ENCODE measurements at places on chromosomes 2 and 18. TPM values are rescaled to one million over a fixed set of nuclear protein-coding genes. Genes with fewer than 3 reads are reported as not detected.

PRSS56 gene
- total RNA-seq = not detected

ANXA4 gene
- 7.0 TPM for total RNA-seq

IL36G gene
- total RNA-seq = 0.80 TPM

CD207 gene
- not detected for total RNA-seq

- peak; percentile 88 for DNase-seq
Measured at GRCh38 chr2:46163804-46164528, 133.2 kb upstream of the EPAS1 start.

DNA sequence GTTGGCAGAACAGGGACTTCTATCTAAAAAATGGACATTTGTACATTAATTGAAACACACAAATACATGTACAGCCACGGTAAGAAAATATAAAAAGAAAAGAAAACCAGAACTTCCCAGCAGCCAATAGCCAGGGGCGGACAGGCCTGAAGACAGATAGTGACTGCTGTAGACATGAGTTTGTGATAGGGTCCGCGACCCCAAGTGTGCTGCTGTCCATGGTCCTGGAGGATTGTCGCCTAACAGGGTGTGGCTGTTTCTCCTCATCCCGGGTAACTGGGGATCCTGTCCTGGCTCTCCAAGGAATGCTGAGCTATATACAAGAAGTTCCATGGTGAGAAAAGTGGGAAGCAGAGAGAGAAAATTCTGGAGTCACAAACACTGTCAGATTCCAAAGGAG lies 266.5 kb upstream of the SALL3 start:
- peak; percentile 36 for DNase-seq

DNA sequence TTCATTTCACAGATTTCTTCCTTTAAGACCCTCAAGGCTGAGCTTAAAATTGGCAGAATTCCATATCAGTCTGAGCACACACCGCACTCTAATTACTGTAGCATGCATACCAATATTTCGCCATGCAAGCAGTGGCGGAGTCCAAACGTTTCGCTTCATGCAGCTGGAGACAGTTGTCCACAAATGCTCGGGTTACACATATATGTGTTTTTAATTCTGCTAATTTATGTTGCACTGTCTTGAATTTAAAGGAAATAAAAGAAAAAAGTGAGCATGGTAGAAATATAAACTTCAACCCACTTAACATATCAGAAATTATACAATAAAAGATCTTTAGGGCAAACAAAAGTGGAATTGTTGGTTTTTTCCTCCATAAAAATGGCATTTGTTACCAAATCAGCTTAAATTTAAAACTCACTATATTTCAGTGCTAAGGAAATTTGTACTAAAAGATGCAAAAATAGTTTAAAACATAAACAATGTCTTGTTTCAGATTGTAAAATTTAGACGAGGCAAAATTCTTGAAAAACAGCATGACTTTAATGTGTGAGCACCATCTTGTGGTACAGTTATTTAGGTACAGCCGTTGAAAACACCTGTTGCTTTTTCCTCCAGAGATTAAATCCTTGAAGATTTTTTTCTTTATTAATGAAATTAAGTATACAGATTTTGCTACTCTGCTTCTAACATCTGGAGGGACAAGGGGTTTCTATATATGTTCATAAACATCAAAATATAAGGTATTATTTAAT lies 24.1 kb upstream of the KANSL1L start:
- DNase-seq = peak; percentile 14

DNA sequence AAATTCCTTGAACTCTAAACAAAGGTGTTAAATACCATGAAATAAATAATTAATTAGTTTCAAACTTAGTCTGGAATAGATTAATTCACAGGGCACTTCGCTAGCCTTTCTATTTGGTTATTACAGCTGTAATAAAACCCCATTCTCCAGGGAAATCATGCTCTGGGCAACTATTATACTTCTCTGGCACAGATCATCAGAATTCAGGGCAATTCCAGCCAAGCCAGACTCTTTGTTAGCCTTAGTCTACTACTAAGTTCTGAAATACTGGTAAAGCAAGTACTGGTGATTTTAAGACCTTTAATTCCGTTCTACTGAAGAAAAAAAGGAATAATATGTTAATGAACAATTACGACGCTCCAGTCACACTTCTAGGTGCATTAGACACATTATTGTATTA lies 123.4 kb upstream of the PDE1A start:
- no peak for DNase-seq

GRCh38 chr2:43196768-43197587 lies 29.4 kb downstream of the ZFP36L2 start:
- DNase-seq = no peak

DNA sequence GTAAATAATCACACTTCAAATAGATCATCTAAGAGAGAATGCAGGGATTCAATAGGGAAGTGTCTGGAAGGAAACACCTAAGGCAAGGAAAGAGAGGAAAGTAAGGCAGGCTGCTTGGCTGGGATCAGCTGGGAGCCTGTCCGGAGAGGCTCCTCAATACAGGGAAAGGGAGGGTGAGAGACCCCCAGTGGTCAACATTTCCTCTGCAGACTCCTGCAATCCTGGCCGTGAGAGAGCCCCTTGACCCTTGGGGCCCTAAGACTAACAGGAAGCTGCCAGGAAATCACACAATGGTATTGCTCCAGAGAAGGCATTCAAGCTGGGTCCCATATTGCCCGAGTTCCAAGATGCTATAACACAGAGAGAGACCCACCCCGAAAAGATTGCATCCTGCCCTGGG lies 549.4 kb downstream of the NYAP2 start:
- DNase-seq = no peak

DNA sequence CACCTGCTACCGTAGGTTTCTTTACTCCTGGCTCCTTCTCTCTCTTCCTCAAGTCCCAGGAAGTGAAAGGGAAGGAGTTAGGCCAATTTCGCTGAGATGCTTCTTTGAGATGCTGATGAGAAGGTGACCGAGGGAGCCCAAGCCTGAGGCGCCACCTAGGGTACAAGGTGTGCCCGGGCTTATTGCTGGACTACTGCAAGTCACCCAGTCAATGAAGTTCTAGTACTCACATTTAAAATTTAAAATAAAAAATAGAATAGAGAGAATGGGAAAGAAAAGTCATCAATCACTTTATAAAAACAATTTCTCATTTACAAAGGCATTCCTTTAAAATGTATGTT lies 45.3 kb downstream of the ACAA2 start:
- peak; percentile 72 for DNase-seq

- DNase-seq = no peak
Measured at GRCh38 chr2:136411946-136412345, 294.0 kb upstream of the CXCR4 start.
